Activated gamma-delta T cell (primary cell): ENCODE measurements at places on chromosomes 4 and X.

GRCh38 chrX:121579016-121579760, 531.8 kb downstream of the GLUD2 start:
- DNase-seq: no peak

DNA sequence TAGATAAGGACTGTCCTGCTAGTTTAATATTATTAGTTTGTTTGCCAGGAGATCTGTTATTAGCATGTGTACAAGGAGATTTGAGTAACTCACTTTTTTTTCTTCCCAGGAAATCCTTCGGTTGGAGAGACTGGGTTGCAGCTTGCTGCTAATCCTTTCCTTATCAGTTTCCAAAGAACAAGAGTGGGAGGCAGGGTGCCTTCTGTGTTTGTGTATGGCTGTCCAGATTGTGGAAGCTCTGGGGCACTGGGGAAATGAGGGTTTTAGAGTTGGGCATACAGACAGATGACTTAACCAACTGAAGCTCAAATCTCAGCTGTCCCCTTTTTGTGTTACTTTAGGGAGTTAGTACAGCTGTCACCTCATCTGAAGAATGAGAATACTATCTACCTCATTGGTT, 12.6 kb upstream of the SUPT20HL1 start:
- no peak for DNase-seq

DNA sequence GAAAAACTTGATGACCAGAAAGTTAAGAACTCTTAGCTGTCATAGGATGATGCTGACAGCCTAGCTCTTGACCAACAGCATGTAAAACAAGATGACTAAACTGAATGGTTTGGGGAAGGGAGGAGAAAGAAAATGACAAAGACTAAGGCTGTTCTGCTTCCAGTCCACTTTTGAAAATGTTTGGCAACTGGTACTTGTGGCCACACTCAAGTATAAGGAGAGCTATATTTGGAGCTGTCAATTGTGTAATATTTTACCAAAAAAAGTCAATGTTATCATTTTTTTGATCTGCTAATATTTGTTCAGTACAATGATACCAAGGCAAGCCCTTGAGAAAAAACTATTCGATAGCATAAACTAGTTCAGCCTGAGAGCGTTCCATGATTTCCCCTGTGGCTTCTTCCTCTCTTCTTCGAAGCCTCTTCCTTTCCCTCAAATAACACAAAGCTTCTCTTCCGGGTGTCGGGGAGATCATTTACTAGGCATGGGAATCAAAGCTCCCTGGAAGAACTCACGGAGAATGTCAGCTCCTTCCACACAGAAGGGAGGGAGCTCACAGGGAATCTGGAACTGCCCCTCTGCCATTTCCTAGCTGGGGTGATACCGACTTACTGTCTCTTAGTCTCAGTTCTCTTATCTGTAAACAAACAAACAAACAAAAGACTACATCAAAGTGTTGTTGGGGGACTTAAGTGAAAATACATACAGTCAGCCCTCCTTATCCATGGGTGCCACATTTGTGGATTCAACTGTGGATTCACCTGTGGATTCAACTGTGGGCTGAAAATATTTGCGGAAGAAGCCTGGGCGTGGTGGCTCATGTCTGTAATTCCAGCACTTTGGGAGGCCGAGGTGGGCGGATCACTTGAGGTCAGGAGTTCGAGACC, 82.6 kb downstream of the SCD5 start:
- DNase-seq: no peak

GRCh38 chr4:159021597-159022385, 81.1 kb upstream of the RAPGEF2 start:
- no peak for DNase-seq

GRCh38 chr4:89303814-89304388, 3.7 kb downstream of the GPRIN3 start:
- DNase-seq: no peak
